ENCODE measurements at places on chromosomes 1 and 21. TPM values are rescaled to one million over a fixed set of nuclear protein-coding genes. Genes with fewer than 3 reads are reported as not detected.

GRCh38 chr1:76302711-76303339 lies 228.3 kb downstream of the ST6GALNAC3 start:
- no peak for DNase-seq

TMOD4 gene
- 3.2 TPM for total RNA-seq

RGSL1 gene
- not detected for total RNA-seq

KIF26B gene
- total RNA-seq, result 0.25 TPM

DNA sequence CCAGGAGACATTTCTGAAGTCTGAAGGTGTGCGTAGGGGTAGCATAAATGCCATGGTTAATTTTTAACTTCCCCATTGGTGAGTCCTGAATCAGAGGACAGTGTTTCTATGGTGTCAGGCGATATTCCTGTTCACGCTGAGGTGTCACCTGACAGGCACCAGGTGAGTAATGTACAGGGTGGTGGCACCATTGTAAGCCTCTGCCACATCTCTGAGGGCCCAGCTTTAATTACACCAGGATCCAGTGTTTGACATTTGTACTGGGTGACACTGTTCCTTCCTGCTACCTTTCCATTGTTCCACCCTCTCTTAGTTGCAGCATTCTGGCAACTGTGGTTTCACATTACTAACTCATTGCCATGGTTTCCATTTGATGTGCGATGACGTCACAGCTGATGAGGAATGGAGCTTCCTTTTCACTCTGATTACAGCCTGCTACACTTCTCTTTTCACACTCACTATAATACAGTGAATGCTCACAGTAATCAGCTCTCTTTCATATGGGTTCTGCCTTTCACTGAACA lies 40.6 kb upstream of the MARK1 start:
- peak; percentile 26 for DNase-seq
